MV-4-11 (cell line): ENCODE measurements at places on chromosomes 6 and 20.

GRCh38 chr20:17646961-17647301, 35.1 kb downstream of the RRBP1 start:
- no peak for DNase-seq

DNA sequence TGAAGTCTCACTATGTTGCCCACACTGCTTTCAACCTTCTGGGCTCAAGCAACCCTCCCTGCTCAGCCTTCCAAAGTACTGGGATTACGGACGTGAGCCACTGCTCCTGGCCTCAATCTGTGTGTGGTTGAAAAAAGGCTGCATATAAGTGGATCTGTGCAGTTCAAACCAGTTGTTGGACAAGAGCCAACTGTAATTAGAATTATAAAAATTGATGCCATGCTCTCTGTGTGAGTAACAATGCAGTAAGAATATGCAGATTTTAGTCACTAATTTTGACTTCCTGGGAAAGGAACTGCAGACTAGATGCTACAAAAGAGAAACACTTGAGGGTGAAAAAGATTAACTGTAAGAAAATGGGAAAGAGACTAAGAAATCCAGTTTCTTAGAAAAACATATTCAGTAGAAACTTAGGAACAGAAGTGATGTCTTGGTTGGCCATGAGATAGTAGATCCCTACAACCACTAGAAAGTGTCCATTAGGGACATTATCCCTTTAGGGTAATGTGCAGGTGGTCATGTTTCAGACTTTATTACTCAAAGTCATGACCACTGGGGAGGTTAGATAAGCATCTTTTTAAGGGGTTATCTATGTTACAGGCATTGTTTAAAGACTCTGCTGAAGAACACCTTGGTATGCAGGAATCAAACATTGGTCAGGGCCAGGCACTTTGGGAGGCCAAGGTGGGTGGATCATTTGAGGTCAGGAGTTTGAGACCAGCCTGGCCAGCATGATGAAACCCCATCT, 26.3 kb downstream of the ITCH start:
- no peak for DNase-seq

GRCh38 chr6:25642667-25643328, 9.2 kb upstream of the SCGN start:
- no peak for DNase-seq

DNA sequence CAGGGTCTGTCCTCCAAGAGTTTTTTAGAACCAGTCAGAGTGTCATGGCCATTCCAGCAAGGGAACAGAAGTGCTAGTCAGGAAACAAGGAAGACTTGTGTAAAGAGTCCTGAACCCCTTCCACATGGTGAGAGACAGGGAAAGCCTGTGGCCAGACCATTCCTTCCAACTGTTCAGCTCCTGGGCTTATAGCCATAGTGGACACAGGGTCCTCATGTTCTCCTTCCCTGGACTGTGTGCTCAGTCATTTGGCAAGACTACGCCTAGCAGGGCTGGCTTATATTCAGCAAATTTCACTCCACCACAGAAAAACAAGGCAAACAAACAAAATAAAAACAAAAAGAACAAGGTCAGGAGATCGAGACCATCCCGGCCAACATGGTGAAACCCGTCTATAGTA, 60.5 kb downstream of the NRN1 start:
- DNase-seq = no peak

GRCh38 chr20:15682690-15683089, 890.6 kb downstream of the KIF16B start:
- DNase-seq = no peak

GRCh38 chr20:15241681-15242080, 904.3 kb upstream of the FLRT3 start:
- no peak for DNase-seq

DNA sequence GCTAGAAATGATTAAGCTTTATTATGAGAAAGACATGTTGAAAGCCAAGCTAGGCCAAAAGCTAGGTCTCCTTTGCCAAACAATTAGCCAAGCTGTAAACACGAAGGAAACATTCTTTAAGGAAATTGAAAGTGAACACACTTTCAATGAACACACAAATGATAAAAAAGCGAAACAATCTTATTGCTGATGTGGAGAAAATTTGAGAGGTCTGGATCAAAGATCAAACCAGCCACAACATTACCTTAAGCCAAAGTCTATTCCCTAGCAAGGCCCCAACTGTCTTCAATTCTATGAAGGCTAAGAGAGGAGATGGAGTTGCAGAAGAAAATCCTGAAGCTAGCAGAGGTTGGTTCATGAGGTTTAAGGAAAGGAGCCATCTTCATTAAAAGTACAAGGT, 40.2 kb upstream of the DEFB112 start:
- DNase-seq = no peak

DNA sequence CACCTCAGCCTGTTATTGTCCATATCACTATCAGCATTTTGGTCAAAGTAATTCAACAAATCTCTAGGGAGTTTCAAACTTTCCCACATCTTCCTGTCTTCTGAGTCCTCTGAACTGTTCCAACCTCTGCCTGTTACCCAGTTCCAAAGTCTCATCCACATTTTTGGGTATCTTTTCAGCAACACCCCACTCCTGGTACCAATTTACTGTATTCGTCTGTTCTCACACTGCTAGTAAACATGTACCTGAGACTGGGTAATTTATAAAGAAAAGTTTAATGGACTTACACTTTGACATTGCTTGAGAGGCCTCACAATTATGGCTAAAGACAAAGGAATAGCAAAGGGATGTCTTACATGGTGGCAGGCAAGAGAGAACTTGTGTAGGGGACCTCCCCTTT, 224.2 kb downstream of the ADGRB3 start:
- no peak for DNase-seq

DNA sequence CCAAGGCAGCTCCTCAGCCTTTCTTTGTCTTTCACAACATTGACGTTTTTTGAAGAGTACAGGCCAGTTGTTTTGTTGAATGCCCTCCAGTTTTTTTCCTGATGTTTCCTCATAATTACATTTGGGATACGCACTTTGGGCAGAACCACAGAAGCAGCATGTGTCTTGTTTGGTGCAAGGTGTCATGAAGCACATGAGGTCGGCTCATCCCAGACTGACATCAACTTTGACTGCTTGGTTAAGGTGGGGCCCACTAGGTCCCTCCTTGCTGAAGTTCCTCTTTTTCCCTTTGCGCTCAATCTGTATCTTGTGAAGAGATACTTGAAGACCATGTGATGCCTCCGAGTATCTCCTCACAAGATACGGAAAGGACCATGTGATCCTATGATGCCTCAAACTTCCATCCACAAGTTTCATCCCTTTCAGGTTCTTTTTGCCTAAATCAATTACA, 10.5 kb downstream of the SNAI1 start:
- peak; percentile 83 for DNase-seq

DNA sequence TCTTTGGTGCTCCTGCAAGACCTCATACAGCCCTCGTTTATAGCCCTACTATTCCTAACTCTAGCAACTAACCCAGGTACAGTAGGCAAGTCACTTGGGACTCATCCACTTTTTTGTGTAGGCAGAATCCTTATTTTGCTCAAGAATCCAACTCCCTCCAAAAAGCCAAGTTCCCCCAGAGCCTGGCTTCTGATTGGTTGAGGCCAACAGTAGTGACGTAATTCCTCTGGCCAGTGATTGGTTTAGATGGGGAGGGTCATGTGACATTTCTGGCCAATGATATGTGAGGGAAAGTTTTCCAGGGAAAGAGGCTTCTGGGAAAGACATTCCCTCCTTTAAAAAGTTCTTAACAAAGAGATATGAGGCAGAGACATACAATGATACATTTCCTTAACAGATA, 32.1 kb downstream of the KIAA1755 start:
- peak; percentile 29 for DNase-seq

DNA sequence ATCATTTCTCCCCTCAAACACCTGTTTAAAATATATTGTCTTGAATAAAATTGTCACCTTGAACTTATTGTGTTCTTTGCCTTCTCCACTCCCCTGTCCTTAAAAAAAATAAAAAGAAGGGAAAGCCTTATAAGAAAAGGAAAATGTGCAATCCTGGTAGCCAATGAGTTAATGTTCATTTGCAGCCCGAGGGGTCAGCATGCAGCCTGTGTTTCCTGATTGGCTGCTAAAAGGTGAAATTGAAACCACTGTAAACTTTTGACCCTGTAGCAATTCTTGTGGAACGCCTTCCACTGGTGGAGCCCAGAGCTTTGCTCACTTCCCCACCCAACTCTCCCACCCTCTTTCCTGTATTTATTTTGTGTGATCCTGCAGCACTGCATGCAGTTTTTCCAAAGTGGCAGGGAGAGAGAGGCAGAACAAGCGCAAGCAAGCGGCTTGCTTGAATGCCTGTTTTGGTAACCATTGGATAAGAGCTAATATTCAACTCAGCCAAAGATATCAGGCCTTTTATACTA, 74.9 kb downstream of the NCOA3 start:
- DNase-seq = peak; percentile 76

DNA sequence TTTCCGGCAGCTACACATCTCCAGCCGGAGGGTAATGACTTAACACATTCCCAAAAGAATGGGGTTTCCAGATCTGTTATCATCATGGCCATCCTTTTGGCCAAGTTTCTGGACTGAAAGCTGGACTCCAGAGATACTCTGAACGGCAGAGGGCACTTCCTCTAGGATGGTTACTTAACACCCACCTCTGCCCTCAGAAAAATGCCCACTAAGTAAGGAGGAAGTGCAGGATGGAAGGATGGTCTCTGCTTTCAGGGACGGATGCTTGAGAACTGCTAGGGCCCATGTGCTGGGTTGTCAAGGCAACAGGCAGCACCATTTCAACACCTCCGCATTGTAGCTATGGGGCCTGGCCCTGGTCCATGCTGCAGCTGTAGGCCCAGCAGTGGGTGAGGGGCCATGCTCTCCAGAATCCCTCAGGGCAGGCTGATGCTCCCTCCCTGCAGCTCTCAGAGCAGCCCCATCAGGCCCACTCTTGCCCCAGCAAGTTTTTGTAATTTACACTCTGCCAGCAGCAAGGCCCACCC, 16.5 kb upstream of the TGM3 start:
- DNase-seq = peak; percentile 23

- DNase-seq = peak; percentile 85
Observed at GRCh38 chr6:136566007-136566487, 15.8 kb upstream of the MAP7 start.

GRCh38 chr6:79571030-79571367, 33.8 kb upstream of the LCA5 start:
- DNase-seq = no peak

DNA sequence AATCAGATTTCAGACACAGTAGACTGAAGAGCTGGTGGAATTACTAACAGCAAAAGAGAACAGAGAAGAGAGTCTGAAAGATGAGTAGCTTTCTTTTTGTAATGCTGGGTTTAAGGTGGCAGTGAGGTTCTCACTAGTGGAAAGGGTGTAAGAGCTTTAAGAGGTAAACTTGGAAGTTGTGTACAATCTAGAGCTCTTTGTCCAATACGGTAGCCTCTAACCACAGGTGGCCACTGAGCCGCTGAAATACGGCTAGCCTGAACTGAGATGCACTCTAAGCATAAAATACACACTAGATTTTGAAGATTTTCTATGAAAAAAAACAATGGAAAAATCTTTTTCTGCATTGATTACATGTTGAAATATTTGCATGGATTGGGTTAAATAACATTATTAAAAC, 4.0 kb downstream of the ELOVL2 start:
- no peak for DNase-seq

GRCh38 chr6:107634324-107635056, 144.6 kb downstream of the SOBP start:
- no peak for DNase-seq

DNA sequence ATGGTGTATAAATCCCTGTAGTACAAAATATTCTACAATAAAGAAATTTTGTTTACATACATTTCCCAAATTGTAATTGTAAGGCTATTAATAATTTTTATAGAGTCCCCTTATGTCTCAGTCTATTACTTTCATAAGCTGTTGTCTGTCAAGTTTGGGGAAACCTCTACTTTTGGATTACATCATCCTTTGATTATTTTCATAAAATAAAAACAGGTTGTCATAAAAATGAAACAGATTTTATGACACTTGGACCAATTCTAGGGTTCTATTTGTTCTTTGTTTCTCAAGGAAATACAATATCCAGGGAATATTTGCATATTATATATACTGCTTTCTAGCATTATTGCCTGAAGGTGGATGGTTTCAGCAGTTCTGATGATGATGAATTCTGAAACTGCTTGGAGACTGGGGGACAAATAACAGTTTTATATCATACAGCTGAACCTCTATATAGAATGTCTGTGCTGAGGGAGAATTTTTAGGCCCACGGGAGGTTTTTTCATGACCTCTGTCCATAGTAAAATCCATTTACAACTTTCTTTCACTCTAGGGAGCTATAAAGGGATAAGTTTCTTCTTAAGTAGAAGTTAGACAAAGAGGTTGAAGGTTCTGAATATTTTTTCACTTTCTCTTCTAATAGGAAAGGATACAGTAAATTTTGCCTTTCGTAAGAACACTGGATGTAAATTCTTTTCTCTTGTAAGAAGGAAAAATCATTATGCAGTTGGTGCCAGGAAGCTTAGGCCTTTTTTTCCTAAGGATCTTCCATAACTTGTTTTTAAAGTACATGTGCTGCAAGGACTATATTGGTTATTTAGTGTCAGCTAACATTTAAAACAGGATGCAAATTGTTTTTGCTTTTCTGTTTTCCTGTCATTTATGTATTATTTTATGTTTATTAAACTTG, 58.0 kb downstream of the CD2AP start:
- DNase-seq = no peak

DNA sequence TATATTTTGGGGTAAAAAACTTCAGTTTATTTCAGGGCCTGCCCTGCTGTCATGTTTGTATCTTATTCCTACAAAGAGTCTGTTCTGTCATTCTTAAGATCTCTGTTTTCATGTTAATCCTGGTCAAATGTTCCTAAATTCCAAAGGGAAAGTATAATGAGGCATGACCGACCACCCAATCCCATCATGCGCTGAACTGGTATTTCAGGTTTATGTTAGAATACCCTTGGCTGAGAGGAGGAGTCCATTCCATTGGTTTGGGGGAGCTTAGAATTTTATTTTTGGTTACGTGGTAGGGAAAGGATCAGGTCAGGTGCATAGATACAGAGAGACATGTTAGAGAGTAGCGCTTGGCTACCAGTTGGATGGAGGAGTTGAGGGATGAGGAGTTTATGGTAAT, 25.7 kb downstream of the CFAP61 start:
- DNase-seq = no peak

DNA sequence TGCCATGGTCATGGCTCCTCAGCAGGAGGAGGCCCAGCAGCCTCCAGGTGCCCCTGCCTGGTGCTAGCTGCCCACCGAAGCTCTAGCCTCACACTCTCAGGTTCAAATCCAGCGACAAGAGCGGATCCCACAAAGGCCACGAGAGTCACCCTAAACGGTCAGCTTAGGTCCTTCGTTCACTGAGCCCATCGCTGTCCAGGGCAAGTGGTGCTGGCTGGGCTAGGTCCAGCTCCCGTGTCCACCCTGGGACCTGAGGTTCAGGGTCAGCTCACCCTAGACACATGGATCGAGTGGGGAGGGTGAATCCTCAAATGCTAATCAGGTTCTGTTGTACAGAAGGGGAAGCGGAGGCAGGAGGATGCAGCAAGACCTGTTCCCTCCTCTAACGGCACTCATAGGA, 171.9 kb upstream of the SULF2 start:
- DNase-seq = no peak

- DNase-seq = no peak
Observed at GRCh38 chr20:11013801-11014200, 340.0 kb upstream of the JAG1 start.
